ENCODE measurements at places on chromosomes 4 and X.

DNA sequence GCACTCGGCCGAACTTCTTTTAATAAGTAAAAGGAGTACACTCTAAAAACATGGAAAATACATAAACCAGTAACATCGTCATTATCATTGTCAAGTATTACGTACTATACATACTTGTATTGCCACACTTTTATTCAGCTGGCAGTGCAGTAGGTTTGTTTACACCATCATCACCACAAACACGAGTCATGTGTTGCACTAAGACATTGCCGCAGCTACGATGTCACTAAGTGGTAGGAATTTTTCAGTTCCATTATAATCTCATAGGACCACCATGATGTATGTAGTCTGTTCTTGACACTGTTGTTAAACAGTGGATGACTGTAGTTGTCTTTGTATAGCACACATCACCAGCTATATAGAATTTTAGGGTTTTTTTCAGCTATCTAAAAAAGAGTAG, 48.0 kb upstream of the TMEM131L start:
- DNase-seq, result peak; percentile 70

- DNase-seq, result no peak
These were observed 94.6 kb downstream of the IRS4 start for GRCh38 chrX:108641589-108642272.

DNA sequence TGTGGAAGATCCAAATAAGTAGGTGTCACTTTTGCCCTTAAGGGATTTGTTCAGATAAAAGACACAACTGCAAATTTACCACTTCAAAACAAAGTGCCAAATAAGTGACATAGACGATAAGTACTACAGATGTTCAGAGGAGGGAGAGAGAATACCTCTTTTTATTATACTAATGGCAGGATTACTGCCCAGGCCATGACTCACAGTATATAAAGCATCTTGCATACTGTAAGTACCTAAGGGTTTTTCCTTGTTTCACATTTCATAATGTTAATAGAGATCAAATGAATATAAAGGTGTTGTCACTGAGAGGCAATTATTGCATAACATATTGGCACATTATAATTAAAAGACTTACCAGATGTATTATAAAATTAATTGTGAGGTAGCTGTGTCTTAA, 46.4 kb downstream of the PTPN13 start:
- DNase-seq, result peak; percentile 61

DNA sequence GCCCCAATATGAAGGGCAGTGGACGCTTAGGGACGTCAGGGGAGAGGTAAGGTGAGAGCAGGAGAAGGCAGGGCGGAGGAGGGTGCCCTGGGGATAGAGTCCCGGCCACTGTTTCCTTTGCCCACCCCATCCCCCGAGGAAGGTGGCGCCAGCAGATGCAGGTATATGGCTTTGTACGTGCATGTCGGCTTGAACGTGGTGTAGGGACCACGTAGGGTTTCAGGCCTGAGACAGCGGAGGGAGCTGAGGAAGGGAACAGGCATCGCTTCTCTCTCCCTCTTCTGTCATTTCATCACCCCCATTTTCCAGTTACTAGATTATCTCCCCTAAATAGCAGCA, 97.9 kb downstream of the PHKA2 start:
- no peak for DNase-seq

DNA sequence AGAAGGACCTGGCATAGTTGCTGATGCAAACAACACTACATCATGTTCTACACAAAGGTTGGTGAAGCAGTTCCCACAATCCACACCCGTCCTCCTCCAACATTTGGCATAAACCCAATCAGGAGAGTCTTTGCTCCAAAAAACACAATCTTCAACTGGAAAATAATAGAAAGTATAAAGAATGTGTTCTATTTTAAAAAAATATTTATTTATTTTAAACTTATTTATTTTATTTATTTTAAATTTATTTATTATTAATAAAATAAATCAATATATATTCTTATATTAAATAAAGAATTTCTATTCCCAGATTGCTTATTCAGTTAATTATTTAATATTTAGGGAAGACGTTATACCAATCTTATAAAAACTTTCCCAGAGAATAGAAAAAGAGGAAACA, 1753.7 kb upstream of the AGA start:
- no peak for DNase-seq

DNA sequence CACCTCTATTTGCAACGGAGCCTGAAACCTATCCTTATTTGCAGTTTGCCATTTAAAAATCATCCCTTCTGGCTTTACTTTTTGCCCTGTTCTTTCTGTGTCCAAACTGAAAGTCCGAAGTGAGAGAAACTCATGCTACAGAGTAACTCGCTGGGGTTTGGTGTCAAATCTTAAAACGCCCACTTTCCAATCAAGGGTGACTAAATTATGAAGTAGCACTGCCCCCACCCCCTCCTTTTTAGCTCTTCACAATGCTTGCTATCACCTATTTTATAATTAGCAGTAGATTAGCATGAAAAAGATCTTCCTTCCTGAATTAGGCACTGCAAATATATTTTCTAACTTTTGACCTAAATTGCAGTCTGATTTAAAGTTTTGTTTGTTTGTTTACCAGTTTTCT, 52.5 kb downstream of the VGLL1 start:
- DNase-seq, result no peak

- peak; percentile 7 for DNase-seq
These were observed 991.4 kb upstream of the PABPC4L start for GRCh38 chr4:135192751-135193535.

- DNase-seq, result no peak
These were observed 56.0 kb downstream of the STX18 start for GRCh38 chr4:4485806-4486205.

- peak; percentile 34 for DNase-seq
These were observed 2023.0 kb upstream of the AGA start for GRCh38 chr4:179465131-179465797.

- DNase-seq, result peak; percentile 60
These were observed 16.6 kb downstream of the SAT1 start for GRCh38 chrX:23799469-23800065.

DNA sequence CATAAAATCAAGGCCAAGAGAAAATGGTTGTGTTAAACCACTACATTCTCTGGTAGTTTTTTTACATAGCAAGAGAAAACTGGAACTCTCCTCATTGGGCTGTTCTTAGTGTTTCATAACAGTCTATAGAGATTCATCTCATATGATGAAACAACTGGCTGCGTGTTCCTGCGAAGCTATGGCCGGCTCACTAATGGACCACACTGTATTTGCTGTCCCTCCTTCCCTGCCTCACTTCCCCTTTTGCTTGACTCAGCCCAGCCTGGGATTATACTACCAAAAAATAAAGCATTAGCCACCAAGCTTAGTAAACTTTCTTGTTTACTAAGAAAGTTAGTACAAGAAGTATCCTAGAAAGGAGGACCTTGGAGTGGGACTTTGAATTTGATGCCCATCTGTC, 31.6 kb upstream of the LSM6 start:
- DNase-seq, result no peak

DNA sequence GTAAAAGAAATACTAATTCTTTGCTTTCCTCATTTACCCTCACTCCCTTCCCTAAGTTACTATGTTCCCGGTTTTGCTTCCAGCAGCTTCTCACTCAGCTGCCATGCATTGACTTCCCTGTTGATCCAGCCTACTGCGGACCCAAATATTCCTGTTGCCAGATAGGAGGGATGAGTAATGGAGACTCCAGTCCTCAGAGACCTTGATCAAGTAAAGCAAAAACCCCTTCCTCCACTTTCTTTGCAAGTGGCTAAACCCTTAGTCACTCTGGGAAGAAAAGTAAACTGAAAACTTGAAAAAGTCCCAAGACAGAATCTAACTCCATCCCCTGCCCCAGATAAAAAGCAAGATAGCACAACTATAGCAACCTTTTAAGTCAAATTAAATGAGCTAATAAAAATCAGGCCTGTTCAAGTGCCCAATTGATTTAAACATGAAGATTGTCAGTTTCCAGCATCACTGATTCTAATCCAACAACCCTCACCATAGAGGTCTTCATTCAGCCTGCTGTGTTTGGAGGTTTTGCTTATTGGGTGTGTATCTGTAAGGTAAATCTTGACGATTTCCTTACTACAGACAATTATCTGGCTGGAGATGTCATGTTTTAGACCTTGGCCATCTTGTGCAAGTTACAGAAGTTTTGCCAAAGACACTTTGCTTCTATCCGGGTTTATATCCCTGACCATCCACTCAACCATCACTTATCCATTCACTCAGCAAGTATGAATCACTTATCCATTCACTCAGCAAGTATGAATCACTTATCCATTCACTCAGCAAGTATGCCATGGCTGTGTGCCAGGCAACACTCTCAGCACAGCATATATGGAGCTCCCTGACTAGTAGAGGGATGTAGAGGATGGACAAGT, 17.6 kb downstream of the FGFBP1 start:
- DNase-seq, result peak; percentile 99

- DNase-seq, result no peak
These were observed 34.7 kb upstream of the NAF1 start for GRCh38 chr4:163201358-163201757.

- peak; percentile 45 for DNase-seq
These were observed 301.1 kb downstream of the ARHGAP24 start for GRCh38 chr4:85776096-85776495.

- no peak for DNase-seq
These were observed 258.6 kb upstream of the AGTR2 start for GRCh38 chrX:115911967-115912366.

- peak; percentile 20 for DNase-seq
These were observed 15.2 kb downstream of the EXOC1 start for GRCh38 chr4:55868581-55869090.

- DNase-seq, result no peak
These were observed 50.0 kb upstream of the CPLX1 start for GRCh38 chr4:875818-876423.

DNA sequence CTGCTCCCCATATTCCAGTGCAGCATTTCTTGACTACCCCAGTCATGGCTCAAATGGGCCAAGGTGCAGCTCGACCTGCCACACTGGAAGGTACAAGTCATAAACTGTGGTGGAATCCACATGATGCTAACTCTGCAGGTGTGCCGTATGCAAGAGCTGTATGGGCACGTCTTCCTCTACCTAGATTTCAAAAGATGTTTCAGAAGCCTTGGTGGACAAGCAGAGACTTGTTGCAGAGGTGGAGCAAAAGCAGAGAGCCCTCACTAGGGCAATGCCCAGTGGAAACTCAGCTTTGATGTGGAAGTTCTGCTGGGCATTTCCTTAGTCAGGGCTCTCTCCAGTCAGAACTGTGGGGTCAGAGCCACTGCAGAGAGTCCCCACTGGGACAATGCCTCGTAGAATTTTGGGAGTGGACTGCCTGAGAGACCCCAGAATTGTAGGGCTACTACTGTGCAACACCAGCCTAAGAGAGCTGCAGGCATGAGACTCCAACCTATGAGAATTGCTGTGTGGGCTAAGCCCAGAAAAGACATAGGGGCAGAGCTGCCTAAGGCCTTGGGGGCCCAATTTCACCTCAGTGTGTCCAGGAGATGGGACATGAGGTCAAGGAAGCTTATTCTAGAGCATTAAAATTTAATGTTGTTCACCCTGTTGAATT, 65.7 kb downstream of the BEX3 start:
- DNase-seq, result no peak

DNA sequence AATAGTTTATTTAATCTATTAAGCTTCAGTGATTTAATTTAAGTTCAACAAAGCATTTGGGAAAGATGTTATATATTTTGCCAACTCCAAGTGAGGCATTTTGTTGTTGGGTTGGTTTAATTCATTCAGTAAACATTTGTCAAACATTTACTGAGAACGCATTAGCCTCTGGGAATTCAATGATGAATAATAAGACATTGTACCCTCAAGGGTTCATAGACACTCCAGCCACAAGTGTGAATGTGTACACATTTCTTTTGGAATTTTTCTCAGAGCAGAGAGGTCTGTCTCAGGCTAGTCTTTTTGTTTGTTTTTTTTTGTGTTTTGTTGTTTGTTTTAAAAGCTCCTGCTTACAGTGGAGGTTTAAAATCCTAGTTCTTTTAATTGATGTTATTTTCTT, 203.9 kb downstream of the SOWAHB start:
- DNase-seq, result no peak

- DNase-seq, result no peak
These were observed 46.0 kb upstream of the MGST2 start for GRCh38 chr4:139619644-139620043.

DNA sequence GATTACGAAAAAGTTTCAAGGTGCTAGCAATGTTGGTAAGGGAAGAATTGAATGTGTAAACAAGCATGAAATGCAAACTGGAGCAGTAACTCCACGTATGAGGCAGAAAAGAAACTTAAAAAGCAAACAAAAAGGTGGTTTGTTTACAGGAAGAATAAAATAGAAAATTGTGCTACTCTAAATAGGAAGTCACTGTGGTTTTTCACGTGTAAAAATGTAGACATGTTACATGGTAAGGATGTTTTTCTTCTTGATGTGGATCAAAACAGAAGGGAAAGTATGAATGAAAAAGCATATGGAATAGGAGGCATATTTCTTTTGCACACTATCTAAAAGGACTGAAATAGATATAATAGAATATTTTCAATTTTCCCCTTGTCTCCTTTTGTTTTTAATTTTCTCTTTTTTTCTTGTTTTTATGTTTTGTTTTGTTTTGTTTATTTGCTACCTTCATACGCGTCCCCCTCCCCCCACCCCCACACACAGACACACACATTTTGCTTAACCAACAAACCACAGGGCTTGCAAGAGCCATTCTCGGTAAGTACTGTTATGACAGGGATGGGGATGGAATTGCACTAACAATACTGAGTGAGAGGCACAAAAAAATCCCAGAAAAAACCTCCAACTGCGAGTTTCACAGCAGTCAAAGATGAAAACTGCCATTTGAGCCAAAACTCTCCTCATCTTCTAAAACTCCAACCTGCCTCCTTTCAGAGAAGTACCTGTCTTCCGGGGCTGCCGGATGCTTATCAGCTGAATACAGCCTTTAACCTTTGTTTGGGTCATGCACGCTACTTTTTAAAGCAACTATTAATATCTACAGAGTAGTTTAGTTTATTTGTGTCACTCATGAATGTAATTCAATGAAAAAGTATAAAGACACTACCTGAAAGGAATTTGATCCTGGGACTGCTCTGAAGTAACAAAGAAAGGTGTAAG, 135.8 kb downstream of the IL15 start:
- no peak for DNase-seq

GRCh38 chr4:76873495-76873894, 24.4 kb downstream of the SOWAHB start:
- DNase-seq, result no peak

GRCh38 chrX:72258174-72258573, 18.9 kb downstream of the RPS4X start:
- peak; percentile 84 for DNase-seq

- no peak for DNase-seq
These were observed 525.0 kb upstream of the SPANXN1 start for GRCh38 chrX:144722307-144722706.

- peak; percentile 75 for DNase-seq
These were observed 298.4 kb downstream of the ARHGAP10 start for GRCh38 chr4:148030193-148030873.

DNA sequence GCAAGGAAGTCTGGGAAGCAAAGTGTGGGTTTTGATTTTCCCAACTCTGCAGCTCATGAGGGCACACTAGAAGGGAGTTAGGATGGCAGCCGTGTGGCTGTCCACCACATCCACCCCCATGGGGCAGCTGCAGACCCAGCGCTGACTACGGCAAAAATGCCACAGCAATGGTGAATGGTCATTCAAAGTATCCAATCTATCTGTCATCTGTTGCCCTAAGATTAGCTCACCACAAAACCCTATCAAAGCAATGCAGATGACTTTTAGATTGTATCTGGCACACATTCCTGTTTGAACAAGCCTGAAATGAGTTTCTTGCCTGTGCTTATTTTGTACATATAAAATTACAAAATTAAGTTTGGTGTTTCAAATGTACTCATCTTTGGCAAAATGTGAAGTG, 29.7 kb upstream of the HPSE start:
- no peak for DNase-seq

GRCh38 chrX:17944833-17945497, 83.9 kb upstream of the RAI2 start:
- DNase-seq, result no peak

Data from IMR-90 (cell line).